ENCODE measurements at places on chromosomes 6 and 20.

- no peak for DNase-seq
These were observed 135.7 kb downstream of the BTBD3 start for GRCh38 chr20:12053353-12053752.

DNA sequence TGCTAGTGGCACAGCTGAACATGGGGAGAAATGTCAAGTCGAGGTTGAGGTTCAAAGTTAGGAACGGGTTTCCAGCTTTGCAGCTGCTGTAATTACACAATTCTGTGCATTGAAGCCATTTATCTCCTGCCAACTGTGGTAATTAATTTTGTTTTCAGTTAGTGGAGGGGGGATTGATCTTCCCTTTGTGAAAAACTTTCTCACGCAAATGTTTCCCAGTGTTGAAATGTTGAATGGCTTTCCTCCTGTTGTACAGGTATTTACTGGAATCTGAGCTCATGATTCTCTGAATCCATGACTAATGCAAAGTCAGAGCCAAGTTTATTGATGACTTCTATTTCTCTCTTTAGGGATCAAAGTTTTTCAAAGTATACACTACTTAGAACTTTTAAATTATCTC, 198.4 kb upstream of the SLC35B3 start:
- DNase-seq: no peak

DNA sequence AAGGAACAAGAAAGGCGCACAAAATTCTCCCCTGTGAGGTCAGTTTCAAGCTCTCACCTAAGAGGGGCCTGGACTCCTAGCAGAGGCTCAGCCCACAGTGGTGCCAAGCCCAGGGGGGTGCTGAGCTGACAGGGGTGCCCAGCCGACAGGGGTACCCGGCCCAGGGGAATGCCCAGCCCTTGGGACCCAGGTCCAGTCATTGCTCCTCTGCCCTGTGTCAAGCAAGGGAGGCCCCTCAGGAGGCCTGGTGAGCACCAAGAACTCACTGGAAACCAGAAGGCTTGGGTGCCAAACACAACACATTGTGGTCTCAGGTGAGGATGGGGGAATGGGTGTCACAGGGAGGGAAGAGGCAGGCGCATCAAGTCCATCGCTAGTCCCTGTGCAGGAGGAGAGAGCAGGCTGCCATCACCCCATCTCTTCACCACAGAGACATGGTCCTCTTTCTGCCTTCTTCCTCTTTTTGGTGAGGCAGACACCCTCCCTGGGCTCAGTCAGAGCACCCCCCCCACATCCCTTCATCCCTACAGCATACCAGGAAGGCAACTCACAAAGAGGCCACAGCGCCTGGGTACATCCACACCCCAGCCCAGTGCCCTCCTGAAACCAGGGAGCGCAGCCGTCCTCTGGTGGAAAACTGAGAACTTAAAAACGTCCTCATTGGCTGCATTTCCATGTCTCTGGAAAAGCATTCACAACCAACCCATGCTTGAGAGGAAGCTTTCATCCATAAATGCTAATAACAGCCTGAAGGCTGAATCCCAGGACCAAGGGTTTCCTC, 111.3 kb downstream of the BANF2 start:
- no peak for DNase-seq

DNA sequence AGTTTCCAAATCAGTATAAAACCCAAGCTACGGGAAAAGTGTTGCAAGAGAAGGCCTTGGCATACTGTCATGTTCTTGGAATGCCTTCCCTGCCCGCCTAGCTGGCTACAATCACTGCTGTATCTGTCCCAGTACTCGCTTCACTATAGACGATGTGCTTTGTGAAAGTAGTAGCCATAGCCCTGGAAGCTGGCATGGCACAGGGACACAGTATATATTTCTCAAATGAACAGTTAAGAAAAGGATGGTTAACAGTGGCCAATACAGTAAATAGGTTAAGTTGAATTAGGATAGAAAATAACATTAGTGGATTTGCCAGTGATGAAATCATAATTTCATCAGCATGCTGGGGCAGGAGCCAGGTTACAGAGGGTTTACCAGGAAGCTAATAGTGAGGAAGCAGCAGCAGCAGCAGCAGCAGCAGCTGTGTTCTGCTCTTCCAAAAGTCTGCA, 499.3 kb downstream of the CDKAL1 start:
- DNase-seq: no peak

DNA sequence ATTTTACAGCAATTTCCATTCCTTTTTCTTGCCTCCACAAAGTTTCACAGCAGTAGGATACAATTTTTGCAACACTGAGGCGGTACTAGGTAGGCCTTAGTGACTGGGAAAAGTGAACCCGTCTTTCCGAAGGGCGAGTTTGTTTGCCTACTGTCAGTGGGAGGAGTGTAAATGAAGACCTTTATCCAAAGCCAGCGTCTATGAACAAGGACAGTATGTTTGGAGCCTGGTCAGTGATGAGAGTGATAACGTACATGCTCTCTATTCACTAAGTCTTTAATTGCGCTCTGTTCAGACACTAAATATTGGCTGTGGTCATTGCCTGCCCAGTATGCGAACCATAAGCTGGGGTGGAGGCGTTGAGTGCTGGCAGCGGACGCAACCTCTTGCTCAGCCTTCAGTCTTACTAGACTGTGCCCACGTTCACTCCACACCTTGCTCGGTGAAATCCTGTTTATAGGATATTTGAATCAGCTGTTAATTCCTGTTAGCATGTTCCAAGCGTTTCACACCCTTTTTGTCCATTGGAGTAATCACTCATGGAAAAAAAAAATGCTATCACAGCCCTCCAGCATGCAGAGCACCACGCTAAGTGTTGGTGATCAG, 145.5 kb downstream of the TMEM242 start:
- DNase-seq: no peak

- no peak for DNase-seq
These were observed 9.5 kb upstream of the SLC17A3 start for GRCh38 chr6:25883536-25883935.

GRCh38 chr6:88006557-88006956, 41.1 kb upstream of the SPACA1 start:
- no peak for DNase-seq

DNA sequence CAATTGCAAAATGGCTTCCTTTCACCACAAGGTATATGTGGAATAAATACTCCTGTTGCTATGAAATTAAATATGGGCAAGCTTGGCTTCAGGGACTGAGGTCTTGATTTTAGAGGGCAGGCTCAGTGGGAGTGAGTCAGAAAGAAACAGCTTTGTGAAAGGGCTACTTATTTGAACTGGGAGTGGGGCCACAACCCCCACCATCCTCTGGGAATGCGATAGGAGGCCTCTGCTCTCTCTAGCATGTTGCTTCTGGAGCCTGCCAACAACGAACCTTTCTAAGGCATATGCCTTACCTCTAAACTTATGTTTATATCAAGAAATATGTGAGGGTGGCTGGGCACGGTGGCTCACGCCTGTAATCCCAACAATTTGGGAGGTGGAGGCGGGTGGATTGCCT, 149.7 kb downstream of the LRRC1 start:
- DNase-seq: no peak

GRCh38 chr20:50471231-50471630, 39.0 kb upstream of the PTPN1 start:
- DNase-seq: no peak

DNA sequence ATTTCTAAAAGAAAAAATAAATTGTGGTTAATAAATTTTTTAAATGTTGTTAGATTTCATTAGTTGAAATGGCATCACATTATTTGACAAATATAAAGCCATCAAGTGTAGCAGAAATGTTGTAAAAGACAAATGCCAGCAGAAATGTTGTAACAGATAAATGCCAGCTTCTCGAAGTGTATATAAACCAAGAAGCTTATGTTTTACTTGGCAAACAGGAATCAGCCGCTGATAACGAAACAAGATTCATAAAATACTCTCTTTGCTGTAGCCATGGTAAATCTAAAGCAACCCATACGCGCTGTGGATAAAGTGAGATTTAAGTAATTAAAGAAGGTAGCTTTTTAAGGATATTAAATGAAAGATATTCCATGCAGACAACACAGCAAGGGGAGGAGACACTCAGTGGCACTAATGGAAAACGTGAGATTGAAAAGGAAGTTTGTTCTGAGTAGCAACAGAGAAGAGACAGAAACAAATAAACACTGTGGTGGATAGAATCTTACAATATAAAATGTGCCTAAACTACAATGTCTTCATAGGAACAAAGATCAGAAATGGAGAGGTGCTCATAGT, 29.6 kb downstream of the BTBD9 start:
- no peak for DNase-seq

DNA sequence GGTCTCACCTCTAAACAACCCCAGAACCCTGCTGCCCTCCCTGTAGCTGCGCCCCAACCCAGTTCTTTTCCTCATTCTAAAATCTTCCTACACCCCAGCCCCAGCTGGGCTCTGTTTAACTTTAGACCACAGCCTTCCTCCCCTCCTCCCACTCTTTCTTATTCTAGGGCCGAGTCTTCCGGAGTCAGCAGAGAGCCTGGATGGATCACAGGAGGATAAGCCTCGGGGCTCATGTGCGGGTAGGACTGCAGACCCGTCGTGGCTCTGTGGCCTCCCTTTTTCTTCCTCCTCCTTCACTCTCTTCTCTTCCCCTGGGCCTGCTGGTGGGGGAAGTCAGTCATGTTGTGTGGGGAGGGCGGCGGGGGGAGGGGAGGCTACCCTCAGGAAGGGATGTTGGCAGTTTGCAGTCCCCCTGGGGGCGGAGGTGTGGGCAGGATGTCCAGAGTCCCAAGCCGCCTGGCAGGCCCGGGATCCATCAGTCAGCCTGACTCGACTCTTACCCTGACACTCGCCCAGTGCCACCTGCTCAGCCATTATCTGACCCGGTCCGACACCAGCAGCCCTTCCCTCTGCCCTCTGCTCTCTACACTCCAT, 8.1 kb downstream of the CAPN11 start:
- peak; percentile 14 for DNase-seq

- peak; percentile 48 for DNase-seq
These were observed 122.2 kb downstream of the FYN start for GRCh38 chr6:111750753-111751673.

DNA sequence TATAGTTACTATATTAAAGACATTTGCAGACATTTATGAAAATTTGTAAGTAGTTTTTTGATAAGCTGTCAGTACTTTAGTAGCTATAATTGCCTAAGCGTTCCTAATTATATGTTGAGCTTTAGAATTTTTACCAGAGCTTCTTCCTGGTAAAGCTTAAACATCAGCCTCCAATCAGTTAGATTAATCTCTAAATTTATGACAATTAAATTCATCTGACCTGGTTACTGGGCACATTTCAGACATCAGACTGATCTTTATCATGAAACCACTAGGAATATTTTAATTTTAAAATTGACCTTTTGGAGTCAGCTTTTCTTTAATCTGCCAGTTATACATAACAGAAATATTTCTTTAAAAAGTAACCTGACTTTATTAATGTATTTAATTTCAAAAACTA, 23.5 kb downstream of the FIG4 start:
- no peak for DNase-seq

DNA sequence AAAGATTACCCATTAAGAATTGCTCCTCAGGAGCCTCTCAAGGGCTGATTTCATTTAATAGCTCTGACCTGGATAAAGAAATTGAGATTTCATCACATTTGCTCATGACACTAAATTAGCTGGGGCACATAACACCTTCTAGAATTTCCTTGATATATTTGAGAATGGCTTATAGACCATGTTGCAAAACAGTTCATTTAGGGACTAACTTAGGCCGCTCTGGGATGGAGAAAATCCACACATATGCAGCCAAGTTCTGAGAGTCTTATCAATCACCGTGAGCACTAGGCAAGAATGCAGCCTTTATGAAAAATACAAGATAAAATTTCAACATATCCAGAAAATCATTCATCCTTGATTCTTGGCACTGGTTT, 91.0 kb upstream of the MCHR2 start:
- no peak for DNase-seq

- peak; percentile 92 for DNase-seq
These were observed 257.1 kb upstream of the TAB2 start for GRCh38 chr6:149060300-149060984.

DNA sequence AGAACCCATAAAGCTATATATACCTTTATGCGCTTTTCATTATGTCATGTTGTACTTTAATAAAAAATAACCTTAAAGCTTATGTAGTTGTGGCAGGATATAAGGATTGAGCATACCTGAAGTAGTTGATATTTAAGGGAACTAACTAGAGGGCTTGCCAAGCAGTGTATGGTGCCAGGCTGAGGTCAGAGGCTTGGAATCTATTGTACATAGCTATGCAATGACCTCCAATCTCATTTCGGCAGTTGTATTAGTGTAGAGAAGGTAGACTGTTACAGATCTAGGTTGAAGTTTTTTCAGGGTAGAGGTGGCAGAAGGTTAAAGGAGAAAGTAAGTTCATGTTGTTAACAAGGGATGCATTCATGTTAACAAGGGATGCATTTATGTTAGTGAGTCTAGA, 397.7 kb upstream of the HS3ST5 start:
- no peak for DNase-seq

DNA sequence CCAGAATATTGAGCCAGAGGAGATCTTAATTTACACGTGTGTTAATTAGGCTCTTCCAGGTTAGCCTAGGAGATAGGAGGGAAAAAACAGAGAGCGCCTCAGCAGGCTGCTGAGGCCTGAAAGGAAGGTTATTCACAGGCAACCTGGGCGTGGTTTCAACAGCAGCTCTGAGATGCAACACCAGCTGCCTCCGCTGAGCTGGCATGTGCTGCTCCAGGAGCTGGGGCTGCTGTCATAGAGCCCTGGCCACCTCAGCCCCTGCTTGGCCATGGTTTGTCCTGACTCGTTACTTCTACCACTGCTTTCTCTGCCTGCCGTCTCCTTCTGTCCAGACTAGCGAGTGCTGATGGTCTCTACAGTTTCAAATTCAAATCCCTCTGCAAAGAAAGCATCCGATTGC, 32.4 kb upstream of the RPP40 start:
- no peak for DNase-seq

- DNase-seq: no peak
These were observed 6.2 kb downstream of the CSE1L start for GRCh38 chr20:49052334-49052733.

DNA sequence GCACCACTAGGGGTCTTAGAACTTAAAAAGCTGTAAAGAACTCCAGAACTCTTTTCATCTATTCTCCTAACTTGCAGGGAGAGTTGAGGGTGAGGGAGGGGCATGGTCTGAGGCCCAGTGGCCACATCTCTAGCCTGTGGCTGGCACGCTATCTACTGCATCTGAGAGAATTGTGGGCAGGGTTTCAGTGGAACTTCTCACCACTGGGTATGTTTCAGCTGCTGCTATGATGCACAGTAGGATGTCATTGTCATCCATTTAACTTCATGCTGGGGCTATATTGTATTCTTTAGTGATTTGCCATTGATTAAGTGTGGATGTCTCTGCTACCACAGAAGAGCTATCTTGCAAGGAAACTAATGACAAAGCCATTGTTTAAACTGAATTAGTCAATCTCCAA, 4.5 kb downstream of the TMEM14A start:
- DNase-seq: no peak

DNA sequence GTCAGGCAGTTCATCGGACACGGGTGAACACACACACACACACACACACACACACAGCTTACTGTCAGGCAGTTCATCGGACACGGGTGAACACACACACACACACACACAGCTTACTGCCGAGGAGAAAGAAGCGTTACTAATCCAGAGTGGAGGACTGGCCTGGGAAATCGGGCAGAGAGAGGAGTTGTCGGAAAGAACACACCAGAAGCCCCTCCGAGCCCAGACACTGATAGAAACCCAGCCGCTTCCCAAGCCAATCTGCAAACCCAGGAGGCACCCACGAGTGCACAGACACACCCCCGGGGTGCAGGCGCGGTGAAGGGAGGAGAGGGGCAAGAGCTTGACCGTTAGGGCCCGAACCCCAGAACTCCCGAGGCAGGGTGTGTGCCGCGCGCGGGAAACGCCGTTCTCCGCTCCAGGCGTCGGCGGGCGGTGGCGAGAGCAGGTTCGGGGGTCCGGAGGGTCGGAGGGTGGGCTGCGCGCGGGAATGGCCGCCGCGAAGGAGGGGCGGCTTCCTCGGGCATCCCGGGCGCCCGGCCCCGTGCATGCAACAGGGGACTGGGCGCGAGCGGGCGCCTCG, 636 bp downstream of the ELOVL2 start:
- no peak for DNase-seq

All from DND-41 (cell line).